ENCODE measurements at places on chromosomes 12 and 14. TPM values are rescaled to one million over a fixed set of nuclear protein-coding genes. Genes with fewer than 3 reads are reported as not detected.
A peak's percentile ranks its signal among the peaks of the same experiment; 100 is the strongest.

ZFP36L1 gene
- 365 TPM for total RNA-seq

GRCh38 chr12:27276275-27276674 is 32.2 kb downstream of the STK38L start:
- DNase-seq = no peak

- DNase-seq = no peak
Observed at GRCh38 chr14:102182936-102183619, 43.4 kb downstream of the WDR20 start.

GRCh38 chr14:104444159-104445030 is 135.2 kb upstream of the C14orf180 start:
- DNase-seq = no peak

DPY19L2 gene
- total RNA-seq = 5.2 TPM

CLEC2A gene
- not detected for total RNA-seq

DNA sequence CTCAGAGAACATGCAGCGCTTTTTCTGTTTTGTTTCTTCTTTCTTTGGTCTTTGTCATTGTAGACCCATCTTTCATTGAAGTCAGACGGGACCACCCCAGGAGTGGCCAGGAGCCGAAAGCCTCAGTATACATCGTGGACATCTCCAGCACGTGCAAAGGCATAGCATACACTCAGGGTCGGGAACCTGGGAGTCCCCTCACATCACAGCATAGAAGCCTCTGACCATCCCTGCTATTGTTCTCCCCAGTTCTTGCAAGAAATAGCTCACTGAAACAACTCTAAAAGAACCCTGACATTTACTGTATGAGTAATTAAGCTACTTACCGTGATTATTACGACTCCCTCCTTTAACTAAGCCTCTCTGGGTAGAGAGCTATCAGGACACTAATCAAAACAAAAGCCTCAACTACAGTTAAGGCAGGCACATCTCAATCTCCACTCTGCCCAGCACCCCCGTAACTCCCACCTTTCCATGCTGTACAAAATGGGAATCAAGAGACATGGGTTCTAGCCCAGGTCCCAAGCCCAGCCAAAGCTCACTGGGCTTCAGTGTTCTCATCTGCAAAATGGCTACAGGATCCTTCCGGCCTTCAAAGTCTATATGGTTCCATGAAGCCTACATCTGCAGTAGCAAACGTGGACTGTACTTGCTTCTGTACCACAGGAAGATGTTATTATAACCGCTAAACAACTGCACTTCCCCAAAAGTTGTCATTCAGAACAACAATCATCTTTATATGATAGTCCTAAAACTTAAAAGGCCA is 6.7 kb downstream of the CCDC88C start:
- DNase-seq = no peak

DNA sequence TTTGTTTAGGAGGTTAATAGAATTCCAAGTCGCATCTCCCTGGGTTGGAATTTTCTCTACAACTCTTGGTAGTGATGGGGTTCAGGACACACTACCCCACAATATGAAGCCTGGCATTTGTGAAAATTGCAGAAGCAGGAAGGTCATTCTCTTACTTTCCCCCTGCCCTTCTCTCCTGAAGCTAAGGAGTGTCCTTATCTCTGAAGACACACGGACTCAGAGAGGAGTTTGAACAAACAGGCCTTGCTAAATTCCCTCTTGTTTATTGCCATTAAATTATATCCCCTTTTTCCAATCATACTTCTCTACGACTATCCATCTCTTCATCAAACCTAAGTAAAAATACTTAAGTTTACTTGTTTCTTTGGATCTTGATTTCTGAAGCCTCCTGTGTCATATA is 443.0 kb downstream of the RAD51B start:
- no peak for DNase-seq

FIGNL2 gene
- 0.52 TPM for total RNA-seq

- DNase-seq = no peak
Observed at GRCh38 chr12:107522692-107523477, 162.7 kb upstream of the PWP1 start.

DNA sequence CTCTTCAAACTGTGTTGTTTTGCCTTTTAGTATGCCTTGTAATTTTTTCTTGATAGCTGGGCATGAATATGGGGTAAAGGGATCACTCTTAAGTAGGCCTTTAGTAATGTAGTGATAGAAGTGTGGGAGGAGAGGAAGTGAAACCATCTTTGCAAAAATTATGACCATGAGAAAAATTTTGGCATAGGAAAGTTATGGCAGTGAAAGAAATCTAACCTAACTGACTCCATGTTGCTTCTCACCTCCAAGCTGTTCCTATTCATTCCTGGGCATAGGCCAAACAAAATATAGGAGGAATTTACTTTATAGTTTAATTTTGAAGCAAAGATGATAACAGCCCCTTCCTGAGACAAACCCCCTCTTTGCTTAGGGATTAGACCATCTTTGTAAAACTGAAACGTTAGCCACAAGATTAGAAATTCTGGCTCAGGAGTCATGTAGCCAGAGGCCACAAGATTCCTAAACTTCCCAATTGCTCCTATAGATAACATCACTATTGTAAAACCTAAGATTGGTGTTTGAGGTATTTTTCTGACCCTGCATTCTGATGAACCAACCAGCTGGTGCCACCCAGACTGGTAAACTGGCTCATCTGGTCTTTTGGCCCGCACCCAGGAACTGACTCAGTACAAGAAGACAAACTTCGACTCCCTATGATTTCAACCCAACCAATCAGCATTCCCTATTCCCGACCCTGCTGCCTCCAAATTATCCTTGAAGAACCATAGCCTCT is 45.8 kb downstream of the CRADD start:
- DNase-seq = peak; percentile 27

ANGEL1 gene
- total RNA-seq = 44.2 TPM

GRCh38 chr12:110252716-110253115 is 28.3 kb upstream of the ATP2A2 start:
- no peak for DNase-seq

GRCh38 chr14:59358102-59358501 is 107.1 kb downstream of the GPR135 start:
- DNase-seq = no peak

GRCh38 chr14:31934767-31935266 is 142.3 kb upstream of the ARHGAP5 start:
- peak; percentile 23 for DNase-seq

TTC9 gene
- 1.6 TPM for total RNA-seq

DNA sequence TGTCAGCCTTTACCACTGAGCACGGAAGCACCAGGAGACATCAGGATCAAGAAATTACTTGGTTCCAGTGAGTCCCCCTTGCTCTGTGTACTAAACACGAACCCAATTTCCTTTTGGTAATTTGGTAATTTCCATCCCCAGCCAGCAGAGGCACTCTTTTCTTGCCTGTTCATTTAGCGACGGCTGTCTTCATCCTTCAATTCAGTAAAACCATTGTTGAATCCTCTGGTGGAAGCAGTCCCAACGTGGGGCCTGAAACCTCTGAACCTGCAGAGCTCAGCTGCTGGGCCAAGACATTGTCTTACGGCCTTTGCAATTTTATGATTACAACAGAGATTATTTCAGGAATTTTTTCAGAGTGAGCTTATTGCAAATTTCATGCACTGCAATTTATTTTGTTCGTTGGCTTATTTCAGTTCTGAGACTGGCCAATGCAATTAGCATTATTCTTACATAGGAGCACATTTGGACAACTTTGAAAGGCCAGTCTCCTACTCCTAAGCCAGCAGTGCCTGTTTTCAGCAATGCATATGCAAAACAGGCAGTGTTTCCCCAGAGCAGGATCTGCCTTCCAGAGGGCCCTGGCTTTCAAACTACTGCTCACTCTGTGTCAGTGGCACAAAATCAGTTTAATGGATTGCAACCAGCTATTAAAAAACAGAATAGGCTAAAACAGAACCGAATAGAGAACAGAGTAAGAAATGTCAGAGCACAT is 372.9 kb upstream of the TMEM132C start:
- DNase-seq = no peak

All from body of pancreas (tissue), 4 donors.